ENCODE measurements at places on chromosomes 13 and 19.

- no peak for DNase-seq
These were observed 216.1 kb upstream of the TMTC4 start for GRCh38 chr13:100890645-100891044.

DNA sequence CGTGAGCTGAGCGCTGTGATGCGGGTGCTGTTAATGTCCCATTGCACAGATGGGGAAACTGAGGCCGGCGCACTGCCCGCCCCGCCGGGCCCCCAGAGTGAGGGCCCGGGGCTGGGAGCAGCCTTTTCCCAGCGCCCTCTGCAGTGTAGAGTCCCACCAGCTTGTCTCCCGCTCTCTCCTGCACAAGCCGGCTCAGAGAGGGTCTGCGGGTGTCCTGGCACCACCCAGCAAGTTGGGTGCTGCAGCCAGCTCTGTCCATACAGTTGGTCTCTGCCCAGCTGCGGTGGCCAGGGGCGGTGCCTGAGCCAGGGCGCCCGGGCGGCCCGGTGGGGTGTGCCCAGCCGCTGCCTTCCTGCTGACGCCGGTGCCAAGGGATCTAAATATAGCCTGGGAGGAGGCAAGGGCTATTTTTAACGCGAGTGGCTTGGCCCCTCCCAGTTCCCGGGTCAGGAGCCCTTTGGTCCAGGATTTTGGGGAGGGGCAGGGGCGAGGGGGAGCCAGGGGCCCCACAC lies 19.3 kb downstream of the GADD45B start:
- DNase-seq: no peak

DNA sequence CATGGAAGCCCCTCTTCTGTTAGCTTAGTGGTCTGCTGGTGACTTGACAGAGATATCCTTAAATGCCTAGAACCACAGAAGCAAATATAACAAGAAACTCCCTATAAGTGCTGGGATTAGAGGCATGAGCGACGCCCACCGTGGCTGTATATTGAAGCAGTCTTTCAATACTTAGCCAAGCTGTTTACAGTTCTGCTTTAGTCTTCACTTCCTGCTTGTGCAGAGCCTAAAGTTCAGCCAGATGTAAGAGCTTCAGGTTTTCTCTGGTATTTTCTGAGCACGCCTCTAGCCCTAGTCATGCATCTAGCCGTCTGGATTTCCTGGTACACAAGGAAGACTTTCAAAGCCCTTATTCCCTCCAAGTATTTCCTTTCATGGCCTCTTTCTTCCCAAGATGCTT lies 28.5 kb downstream of the TRPM4 start:
- no peak for DNase-seq

- no peak for DNase-seq
These were observed at the start of gene SLC44A2 for GRCh38 chr19:10625003-10625761. TSS of gene SLC44A2 (plus strand) at chr19:10625553. CDS start at chr19:10625634, 81 bp downstream.

- no peak for DNase-seq
These were observed 1703.2 kb downstream of the EFNB2 start for GRCh38 chr13:104832231-104832630.

- DNase-seq: no peak
These were observed 34.5 kb upstream of the CEACAM8 start for GRCh38 chr19:42629191-42629590.

GRCh38 chr19:35455616-35456201 lies 7.7 kb downstream of the FFAR2 start:
- DNase-seq: no peak

DNA sequence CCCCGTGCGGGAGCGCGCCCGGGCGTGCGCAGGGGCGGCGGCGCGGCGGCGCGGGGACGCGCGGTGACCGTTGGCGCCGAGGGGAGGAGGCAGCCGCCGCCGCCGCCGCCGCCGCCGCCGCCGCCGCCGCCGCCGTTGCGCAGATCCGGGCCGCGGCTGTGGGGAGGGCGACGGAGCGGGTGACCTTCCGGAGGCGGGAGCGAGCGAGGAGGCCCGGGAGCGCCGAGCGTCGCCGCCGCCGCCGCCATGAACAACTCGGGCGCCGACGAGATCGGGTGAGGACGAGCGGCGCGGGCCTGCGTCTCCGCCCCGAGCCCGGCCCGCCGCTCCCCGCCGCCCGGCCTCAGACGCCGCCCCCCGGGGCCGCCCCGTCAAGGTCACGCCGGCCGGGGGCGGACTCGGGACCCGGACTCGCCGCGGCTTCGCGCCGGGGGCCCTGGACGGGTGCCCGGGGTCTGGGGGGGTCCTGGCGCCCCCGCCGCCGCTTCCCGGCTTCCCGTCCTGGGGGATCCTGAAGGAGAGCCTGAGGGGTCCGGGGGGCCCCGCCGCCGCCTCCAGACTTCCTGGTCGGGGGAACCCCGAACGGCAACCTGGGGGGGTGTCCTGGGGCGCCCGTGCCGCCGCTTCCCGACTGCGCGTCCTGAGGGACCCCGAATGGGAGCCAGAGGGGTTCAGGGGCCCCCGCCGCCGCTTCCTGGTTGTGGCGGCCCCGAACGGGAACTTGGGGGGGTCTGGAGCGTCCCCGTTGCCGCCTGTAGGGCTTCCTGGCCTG lies at the start of gene DAZAP1:
DAZAP1 (plus strand) TSS at position 59 of the 772 bp plus-strand sequence; CDS start at position 247, 188 bp downstream.
- no peak for DNase-seq

- DNase-seq: no peak
These were observed 37.1 kb upstream of the GPI start for GRCh38 chr19:34327851-34328250.

DNA sequence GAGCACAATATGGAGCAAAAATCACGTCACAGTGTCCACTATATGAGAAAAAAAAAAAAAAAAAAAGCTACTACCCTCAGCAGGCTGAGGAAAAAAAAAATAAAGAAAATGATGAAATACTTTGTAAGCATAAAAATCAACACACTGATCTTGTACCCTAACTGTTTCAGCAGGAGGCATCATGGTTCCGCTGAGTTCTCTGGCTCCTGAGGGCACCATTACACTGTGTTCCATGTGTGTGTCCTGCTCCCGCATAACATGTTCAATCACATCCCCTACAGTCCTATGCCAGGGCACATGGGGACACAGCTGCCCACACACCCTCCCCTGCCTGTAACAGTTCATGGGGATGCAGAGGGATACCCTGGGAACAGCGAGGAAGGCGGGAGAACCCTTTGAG lies 33.5 kb downstream of the DOCK9 start:
- no peak for DNase-seq

GRCh38 chr13:33554919-33555791 lies 262.8 kb upstream of the RFC3 start:
- DNase-seq: no peak

DNA sequence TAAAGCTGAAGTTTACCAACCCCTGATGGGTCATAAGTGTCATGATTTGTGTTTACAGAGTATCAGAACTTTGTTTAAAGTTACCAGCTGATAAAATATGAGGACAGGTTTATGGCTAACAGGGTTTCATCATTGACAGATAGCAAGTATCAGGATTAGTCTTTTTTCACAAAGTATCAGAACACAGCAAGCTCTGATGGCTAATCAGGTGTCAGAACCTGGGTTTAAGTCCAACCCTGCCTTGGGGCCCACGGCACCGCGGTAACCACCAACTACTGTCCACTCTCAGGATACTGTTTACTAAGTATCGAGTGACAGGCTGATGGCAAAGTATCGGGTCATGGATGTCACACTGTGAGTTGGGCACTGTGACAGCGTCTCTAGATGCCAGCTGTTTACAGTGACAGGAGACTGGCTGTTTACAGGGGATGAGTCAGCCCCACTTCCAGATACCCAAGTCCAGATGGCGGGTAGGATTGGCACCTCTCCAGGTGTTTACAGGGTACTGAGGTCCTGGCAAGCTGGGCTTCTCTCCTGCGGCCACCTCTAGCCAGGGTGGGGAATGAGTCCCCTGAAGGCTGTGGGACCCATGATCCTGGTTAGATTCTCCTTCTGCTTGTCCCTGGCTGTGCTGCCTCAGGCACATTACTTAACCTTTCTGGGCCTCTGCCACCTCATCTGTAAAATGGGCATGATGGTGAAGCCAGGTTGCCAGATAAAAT lies 21.8 kb downstream of the ARRDC2 start:
- no peak for DNase-seq

DNA sequence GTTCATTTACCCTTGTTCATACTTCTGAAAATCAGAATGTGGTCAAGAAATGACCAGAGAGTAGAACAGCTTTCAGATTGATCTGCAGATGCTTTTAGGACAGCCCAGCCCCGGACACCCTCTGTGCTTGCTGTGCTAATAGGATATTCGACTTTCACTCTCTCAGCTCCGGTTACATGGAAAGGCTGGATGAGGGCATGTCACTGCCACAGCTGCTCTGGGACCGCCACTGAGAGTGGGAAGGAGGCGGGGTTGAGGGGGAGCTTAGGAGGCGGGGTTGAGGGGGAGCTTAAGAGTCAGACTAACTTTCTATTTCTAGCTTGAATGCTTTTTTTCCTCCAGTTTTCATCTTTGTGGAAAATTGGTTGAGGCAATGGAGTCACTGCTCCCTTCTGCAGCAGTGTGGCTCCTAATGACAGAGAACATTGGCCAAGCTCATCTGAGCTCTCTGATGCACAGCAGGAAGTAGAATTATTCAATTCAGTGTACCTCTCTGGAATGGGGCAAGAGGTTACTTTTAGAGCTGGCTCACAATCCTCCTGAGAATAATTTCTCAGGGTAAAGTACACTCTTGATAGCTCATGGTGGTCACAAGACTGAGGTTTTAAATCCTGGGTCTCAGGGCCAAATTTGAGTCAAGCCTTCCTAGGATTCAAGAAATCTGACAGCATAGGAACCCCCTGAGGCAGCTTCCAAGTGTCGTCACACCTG lies 74.6 kb upstream of the NPAS1 start:
- DNase-seq: no peak

DNA sequence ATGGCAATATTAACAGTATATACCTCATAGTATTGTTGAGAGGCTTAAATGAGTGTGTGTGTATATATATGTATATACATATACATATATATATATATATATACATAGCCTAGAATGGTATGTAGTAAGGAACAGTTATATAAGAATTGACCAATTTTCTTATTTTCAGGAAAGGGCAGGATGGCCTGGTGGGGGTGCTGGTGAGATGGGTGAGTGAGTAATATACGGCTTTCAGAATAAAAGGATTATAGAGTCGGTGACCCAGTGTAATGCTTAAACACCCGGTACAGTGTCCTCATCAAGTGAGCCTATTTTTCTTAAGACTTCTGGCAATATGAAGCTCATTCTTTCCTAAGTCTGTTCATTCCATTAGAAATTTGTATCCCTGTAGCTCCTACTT lies 11.7 kb upstream of the FAM216B start:
- DNase-seq: no peak

DNA sequence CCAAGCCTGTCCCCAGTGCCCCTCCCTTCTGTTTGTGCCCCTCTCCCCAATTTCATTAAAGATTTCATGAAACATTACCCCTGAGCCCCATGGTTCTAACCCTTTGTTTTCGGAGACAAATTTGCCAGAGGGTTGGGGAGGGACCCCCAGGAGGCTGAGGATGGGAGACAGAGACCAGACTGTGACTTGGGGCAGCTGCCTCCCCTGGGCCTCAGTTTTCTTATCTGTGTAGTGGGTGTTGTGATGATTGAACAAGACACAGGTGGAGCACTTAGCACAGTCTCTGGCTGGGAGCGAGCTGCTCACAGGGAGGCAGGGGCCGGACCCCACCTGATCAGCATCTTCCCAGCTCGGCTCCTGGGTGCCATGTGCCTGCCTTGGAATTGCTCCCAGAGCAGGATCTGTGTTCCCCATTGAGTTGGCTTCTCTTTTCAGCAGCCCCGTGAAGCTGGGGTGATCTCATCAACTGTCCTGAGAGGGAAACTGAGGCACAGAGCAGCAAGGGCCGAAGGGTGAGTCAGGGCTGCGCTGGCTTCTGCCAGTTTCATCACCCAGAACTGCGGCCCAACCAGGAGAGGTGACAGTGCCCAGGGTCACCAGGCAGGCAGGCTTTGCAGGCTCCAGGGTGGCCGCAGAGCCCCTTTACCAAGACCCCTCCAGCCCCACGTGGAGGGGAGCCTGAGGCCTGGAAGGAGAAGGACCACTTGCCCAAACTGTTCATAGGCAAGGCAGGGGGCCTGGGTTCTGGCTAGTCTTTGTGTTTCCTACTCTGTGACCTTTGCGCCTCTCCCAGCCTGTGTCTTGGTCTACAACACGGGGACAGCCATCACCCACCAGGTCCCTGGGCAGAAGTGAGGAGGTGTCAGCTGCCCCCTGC lies 6.9 kb downstream of the IRF3 start:
- DNase-seq: no peak

- no peak for DNase-seq
These were observed 17.4 kb downstream of the ZNF579 start for GRCh38 chr19:55563261-55563690.

- no peak for DNase-seq
These were observed 183.6 kb upstream of the EDNRB start for GRCh38 chr13:78102121-78102677.

DNA sequence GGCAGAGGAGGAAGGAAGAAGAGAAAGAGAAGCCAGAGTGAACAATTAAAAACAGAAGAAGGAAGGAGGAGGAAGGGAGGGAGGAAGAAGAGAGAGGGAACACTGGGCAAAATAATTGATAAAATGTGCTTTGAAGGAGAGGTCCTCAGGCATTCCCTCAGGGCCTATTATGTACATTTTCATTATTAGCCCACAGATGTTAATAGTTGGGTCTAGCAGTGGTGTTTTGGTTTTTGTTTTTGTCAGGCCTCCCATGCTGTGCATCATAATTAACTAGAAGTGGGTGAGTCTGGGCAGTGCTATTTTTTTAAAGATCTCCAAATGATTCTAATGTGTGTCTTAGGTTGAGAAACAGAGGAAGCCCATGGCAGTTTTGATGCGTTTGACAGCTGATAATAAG lies 178.1 kb downstream of the TDRD3 start:
- no peak for DNase-seq

- no peak for DNase-seq
These were observed 3.8 kb downstream of the ZNF792 start for GRCh38 chr19:34960103-34960805.

DNA sequence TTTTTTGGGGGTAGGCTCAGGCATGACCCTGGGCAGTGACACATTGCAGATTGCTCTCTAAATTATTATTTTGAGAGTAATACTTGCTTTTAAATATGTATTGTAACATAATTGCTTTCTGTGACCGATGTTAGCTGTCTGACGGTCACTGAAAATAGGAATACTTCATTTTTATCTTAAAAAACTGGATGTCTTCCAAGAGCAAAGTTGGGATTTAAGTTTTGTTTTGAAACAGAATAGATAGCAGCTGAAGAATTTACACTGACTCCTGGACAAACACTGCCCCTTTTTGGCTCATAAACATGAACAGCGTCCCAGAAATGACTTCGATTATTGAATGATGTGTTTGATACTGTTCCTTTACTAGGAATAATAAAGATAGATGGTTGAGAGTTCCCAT lies 535.9 kb downstream of the GPC5 start:
- DNase-seq: no peak

GRCh38 chr13:78238911-78239310 lies 320.3 kb upstream of the EDNRB start:
- DNase-seq: no peak
